Esophagus muscularis mucosa (tissue), 4 donors: ENCODE measurements at places on chromosomes 4 and X.

- no peaks in the 10 kb centered on the region for H3K36me3 ChIP-seq
- peaks cover 7% of the 10 kb centered on the region for H3K4me1 ChIP-seq
- no peak overlapping the region for H3K27ac ChIP-seq
- no peak overlapping the region for H3K4me3 ChIP-seq
- no peak for DNase-seq
Observed at GRCh38 chrX:123223859-123224258, 39.8 kb downstream of the GRIA3 start.

GRCh38 chr4:15378062-15378461, 49.8 kb upstream of the C1QTNF7 start:
- H3K27me3 ChIP-seq: no peaks in the 10 kb centered on the region
- no peaks in the 10 kb centered on the region for H3K36me3 ChIP-seq
- peak overlapping the region; percentile 22 for H3K27ac ChIP-seq
- H3K4me1 ChIP-seq: peaks cover 14% of the 10 kb centered on the region

GRCh38 chr4:119211867-119212233, 663 bp upstream of the USP53 start:
- no peak for DNase-seq
- peak overlapping the region; percentile 93 for H3K27ac ChIP-seq
- peak overlapping the region; percentile 82 for H3K4me3 ChIP-seq
- peaks cover 1% of the 10 kb centered on the region for H3K36me3 ChIP-seq
- peaks cover 14% of the 10 kb centered on the region for H3K4me1 ChIP-seq
- no peaks in the 10 kb centered on the region for H3K27me3 ChIP-seq

DNA sequence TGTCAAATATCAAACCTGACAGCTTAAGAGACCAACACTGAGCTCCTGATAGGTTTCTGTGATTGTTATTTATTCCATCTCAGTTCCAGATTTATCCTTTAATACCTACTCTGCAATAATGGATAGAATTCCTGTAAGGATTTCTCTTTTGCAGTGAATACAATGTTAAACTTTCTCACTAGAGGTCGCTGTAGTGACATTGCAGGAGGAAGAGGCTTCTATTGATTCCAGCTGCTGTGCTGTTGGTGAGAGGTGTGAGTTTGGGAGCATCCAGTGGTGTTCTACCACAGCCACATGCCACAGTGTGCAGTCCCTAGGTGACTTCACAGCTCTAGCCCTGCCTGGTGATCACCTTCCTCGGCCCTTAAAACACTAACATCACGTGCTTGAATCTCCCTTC, 34.6 kb upstream of the DCAF8L2 start:
- no peaks in the 10 kb centered on the region for H3K36me3 ChIP-seq
- no peak overlapping the region for H3K27ac ChIP-seq
- DNase-seq: no peak
- no peaks in the 10 kb centered on the region for H3K4me1 ChIP-seq

DNA sequence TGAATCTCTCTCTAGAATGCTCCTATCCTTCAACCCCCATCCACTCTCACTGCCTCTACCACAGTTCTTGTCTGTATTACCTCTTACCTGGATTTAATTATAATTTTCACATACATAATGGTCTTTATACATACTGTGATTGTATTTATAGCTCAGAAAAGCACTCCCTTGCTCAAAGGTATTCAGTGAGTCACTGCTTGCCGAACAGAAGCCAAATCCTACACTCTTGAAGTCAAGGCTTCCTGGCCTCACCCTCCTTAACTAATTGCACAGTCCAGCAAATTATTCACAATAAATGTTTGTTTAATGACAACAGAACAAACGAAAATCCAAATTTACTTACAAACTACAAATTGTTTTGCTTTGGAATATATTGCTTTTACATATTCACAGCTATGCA, 159.5 kb downstream of the KLHL13 start:
- no peaks in the 10 kb centered on the region for H3K27me3 ChIP-seq
- no peaks in the 10 kb centered on the region for H3K4me1 ChIP-seq
- no peak overlapping the region for H3K4me3 ChIP-seq
- no peaks in the 10 kb centered on the region for H3K36me3 ChIP-seq

GRCh38 chr4:56198265-56198664, 189.0 kb downstream of the AASDH start:
- H3K27ac ChIP-seq: no peak overlapping the region
- no peaks in the 10 kb centered on the region for H3K36me3 ChIP-seq
- no peak overlapping the region for H3K4me3 ChIP-seq
- peaks cover 23% of the 10 kb centered on the region for H3K4me1 ChIP-seq

GRCh38 chr4:184968784-184969201, 49.5 kb upstream of the HELT start:
- no peak for DNase-seq
- H3K4me3 ChIP-seq: no peak overlapping the region
- H3K4me1 ChIP-seq: no peaks in the 10 kb centered on the region
- no peaks in the 10 kb centered on the region for H3K36me3 ChIP-seq
- no peaks in the 10 kb centered on the region for H3K27me3 ChIP-seq
- no peak overlapping the region for H3K27ac ChIP-seq

- H3K36me3 ChIP-seq: no peaks in the 10 kb centered on the region
- no peaks in the 10 kb centered on the region for H3K27me3 ChIP-seq
- no peak overlapping the region for H3K4me3 ChIP-seq
- peaks cover 6% of the 10 kb centered on the region for H3K4me1 ChIP-seq
- H3K27ac ChIP-seq: no peak overlapping the region
Observed at GRCh38 chr4:72899214-72899613, 170.3 kb downstream of the COX18 start.

DNA sequence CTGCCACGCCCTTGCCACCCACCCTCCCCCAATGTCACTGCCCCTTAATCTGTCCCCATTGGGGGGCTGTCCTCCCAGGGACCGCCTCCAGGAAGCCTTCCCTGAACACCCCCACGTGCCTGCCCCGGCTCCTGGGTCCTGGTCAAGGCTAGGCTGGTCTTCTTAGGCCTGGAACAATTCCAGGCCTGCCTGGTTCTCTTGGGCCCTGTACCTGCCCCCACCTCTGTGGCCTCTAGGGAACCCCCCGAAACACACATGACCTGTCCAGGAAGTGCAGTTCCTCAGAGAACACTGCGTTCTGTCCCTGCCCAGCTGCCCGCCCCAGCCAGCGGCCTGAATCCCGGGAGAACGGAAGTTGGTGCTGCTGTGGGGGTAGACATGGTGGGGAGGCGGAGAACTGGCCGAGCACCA, 5.1 kb downstream of the MXD4 start:
- DNase-seq: peak; percentile 79
- no peaks in the 10 kb centered on the region for H3K27me3 ChIP-seq
- H3K36me3 ChIP-seq: peaks cover 45% of the 10 kb centered on the region
- peak overlapping the region; percentile 93 for H3K27ac ChIP-seq

DNA sequence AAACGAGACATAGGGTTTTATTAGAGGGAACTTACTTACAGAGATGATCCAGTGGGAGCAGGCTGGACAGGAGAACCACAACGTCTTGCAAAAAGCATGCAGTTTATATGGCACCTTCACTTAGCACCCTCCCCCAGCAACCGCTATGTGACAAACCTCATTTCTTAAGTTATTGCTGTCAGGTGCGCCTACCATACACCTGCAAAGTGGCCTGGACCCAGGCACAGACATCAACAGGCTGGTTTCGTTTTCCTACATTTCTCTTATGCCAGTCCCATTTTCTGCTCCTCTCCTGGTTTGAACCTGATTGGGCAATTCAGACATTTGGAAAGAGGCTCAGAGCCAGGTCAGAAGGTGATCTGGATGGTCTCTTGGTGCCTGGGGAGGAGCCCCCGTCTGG, 18.3 kb downstream of the RTL5 start:
- no peak for DNase-seq
- H3K4me1 ChIP-seq: peaks cover 25% of the 10 kb centered on the region
- H3K27ac ChIP-seq: peak overlapping the region; percentile 58
- H3K27me3 ChIP-seq: no peaks in the 10 kb centered on the region

- DNase-seq: no peak
- H3K27me3 ChIP-seq: no peaks in the 10 kb centered on the region
- peaks cover 17% of the 10 kb centered on the region for H3K4me1 ChIP-seq
- no peak overlapping the region for H3K4me3 ChIP-seq
- no peak overlapping the region for H3K27ac ChIP-seq
- no peaks in the 10 kb centered on the region for H3K36me3 ChIP-seq
Observed at GRCh38 chr4:139860435-139861024, 194.9 kb downstream of the MGST2 start.

DNA sequence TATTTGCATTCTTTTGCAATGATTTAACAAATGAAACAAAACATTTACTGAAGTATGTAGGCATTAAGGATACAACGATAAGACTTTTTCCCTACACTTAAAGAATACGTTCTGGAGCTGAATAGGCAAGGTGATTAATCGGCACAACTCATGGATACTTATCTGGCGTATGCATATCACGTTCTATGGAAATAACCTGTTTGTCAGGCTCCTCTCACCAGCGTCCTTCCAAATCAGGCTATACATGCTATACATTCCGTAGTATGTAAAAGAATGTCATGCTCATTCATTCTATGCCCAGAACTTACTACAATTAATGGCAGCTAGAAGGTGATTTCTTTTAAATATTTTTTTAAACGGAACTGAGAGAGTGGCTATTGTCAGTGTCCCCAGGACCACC, 25.6 kb upstream of the TCEANC start:
- no peak for DNase-seq
- no peaks in the 10 kb centered on the region for H3K36me3 ChIP-seq
- H3K27ac ChIP-seq: no peak overlapping the region

DNA sequence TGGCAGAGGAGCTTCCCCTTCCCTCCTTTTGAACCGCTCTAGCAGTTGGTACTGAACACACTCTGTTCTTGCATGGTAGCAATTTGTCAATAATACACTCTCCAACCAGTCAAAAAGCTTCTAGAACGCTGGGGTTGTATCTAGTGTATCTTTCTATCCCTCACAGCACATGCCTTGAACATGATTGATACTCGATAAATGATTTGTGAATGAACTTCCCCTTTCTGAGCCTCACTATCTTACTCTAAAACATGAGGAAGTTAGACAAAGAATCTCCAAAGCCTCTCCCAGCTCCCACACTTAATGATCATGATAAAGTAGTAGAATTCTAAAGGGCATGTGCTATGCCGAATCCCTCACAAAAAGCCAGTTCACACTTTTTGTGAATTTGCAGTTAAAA, 64.4 kb downstream of the DLG3 start:
- H3K4me3 ChIP-seq: no peak overlapping the region
- no peaks in the 10 kb centered on the region for H3K27me3 ChIP-seq
- no peaks in the 10 kb centered on the region for H3K4me1 ChIP-seq
- DNase-seq: no peak

- no peak for DNase-seq
- H3K36me3 ChIP-seq: no peaks in the 10 kb centered on the region
- no peaks in the 10 kb centered on the region for H3K4me1 ChIP-seq
- H3K27me3 ChIP-seq: no peaks in the 10 kb centered on the region
- H3K27ac ChIP-seq: no peak overlapping the region
- H3K4me3 ChIP-seq: no peak overlapping the region
Observed at GRCh38 chr4:145388043-145388442, 93.6 kb upstream of the SMAD1 start.

- no peaks in the 10 kb centered on the region for H3K4me1 ChIP-seq
- no peak overlapping the region for H3K4me3 ChIP-seq
- no peaks in the 10 kb centered on the region for H3K27me3 ChIP-seq
- no peaks in the 10 kb centered on the region for H3K36me3 ChIP-seq
- no peak for DNase-seq
Observed at GRCh38 chrX:15916704-15917084, 62.1 kb upstream of the AP1S2 start.
